ENCODE measurements at places on chromosomes 6 and 20.

- DNase-seq: no peak
These were observed 176.5 kb downstream of the SLC16A10 start for GRCh38 chr6:111263837-111264236.

GRCh38 chr6:20866036-20866435 is 331.8 kb downstream of the CDKAL1 start:
- no peak for DNase-seq

- no peak for DNase-seq
These were observed 44.1 kb downstream of the SNX9 start for GRCh38 chr6:157867155-157867559.

GRCh38 chr20:35737865-35738333 is 4.2 kb downstream of the RBM39 start:
- DNase-seq: no peak

GRCh38 chr20:56974499-56975250 is 291.8 kb downstream of the BMP7 start:
- DNase-seq: no peak

DNA sequence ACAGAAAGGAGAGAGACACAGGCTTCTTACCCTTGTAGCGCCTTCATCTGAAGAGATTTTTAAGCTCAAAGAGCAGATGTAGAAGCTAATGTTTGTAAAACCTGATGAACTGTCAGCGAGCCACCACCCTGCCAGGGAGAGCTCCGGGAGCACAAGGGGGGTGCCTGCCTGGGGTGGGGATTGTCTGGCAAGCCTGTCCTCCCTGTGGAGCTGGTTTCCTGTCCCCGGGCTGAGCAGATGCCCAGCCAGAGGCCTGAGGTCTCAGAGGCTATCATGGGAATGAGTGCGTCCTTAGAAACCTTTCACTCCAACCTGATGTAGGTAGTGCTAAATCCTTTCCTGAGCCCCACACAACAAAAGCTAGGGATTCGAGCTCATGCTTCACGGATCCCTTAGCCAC is 41.9 kb upstream of the NR2E1 start:
- DNase-seq: no peak

DNA sequence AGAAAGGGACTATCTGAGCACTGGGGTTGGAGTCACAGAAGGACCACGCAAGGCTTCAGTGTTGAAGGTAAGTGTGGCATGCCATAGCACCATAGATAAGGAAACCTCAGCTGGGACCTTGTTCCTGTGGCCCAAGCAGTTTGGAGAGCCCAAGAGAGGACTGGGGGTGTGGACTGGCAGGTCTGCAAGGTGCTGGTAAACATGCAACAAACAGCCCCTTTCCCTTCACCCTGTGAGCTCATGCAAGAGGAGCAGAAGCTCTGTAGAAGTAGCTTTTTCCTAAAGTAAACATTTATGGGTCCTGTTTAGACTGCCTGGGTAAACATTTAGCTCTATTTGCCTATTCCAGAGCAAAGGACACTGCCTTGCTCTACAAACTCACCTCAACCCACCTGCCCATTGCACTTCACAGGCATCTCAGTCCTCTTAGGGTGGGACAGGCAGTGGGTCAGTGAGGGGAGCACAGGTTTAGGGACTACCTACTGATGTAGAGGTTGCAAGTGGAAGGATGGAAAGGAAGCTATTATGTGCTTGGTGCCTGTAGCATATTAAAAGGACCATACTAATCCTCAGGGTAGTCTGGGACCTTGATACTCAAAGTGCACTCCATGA is 12.0 kb downstream of the ZSCAN31 start:
- DNase-seq: no peak

- DNase-seq: no peak
These were observed 241.1 kb downstream of the PREX1 start for GRCh38 chr20:48586730-48587129.

GRCh38 chr6:144714021-144714712 is 429.0 kb downstream of the UTRN start:
- no peak for DNase-seq

- DNase-seq: no peak
These were observed 73.8 kb downstream of the EYA4 start for GRCh38 chr6:133314947-133315346.

Measured in CD4-positive, alpha-beta T cell treated with Interleukin-4 for 1 hour (primary cell).